Stimulated activated CD4-positive, alpha-beta T cell treated with anti-CD3 and anti-CD28 coated beads, Interleukin-12 subunit alpha, Interleukin-12 subunit beta, amount 100 ng/mL, for 48 hours (primary cell): ENCODE measurements at places on chromosomes 7 and 10.
A peak's percentile ranks its signal among the peaks of the same experiment; 100 is the strongest.

DNA sequence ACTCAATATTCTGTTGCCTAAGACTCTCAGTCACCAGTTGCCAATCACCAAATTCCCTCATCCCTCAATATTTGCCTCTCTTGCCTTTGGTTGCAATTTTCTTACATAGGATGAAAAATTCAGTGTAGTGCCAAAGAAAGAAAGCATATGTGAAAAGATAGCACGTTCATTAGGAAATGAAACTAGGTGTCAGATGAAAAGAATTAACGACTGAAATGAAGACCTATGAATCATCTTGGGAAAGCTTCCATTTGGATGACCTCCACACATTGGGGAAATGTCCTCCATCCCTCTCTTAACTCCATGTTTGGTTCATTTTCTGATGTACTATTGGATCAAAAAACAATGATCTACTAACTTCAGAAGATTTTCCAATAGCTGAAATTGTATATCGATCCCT, 145.1 kb upstream of the MEOX2 start:
- no peak for DNase-seq

GRCh38 chr10:56823849-56824248, 462.8 kb upstream of the ZWINT start:
- DNase-seq: no peak

- DNase-seq: no peak
Measured at GRCh38 chr7:39696631-39697030, 73.3 kb downstream of the RALA start.

- no peak for DNase-seq
Measured at GRCh38 chr10:102010961-102011360, 45.0 kb downstream of the ARMH3 start.

DNA sequence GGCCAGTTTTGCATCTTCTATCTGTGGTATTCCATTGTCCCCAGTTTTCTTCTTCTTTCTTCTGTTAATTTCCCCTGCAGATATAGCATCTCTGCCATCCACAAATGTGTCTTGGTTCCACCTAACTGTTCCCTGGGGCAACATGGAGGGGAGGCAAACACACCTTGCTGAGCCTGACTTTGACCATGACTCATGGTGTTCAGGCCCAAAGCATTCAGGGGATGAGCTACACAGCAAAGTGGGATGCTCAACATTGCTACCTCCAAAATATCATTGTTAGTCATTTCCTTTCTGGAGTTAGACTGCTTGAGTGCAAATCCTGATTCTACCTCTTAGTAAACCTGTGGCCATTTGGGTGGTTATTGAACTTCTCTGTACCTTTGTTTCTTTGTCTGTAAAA, 542.7 kb downstream of the LRMDA start:
- no peak for DNase-seq

- no peak for DNase-seq
Measured at GRCh38 chr7:3998060-3998459, 684.0 kb upstream of the FOXK1 start.

DNA sequence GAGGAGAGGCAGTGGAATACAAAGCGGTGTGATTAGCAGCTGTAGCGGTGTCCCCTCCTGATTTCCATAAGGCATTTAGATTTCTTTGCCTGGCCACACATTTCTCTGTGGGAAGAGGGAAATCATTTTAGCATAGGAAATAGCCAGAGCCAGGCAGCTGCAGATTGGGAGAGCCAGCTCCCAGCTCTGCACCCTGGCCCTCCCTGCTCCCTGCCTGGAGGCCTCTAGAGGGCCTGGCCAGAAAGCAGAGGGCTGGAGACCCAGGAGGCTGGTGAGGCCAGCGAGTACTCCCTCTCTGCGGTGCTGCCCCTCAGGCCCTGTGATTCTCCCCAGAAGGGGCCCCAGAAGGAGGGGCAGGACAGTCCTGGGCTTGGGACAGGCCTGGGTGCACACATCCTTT, 85.7 kb downstream of the C10orf105 start:
- DNase-seq: no peak

DNA sequence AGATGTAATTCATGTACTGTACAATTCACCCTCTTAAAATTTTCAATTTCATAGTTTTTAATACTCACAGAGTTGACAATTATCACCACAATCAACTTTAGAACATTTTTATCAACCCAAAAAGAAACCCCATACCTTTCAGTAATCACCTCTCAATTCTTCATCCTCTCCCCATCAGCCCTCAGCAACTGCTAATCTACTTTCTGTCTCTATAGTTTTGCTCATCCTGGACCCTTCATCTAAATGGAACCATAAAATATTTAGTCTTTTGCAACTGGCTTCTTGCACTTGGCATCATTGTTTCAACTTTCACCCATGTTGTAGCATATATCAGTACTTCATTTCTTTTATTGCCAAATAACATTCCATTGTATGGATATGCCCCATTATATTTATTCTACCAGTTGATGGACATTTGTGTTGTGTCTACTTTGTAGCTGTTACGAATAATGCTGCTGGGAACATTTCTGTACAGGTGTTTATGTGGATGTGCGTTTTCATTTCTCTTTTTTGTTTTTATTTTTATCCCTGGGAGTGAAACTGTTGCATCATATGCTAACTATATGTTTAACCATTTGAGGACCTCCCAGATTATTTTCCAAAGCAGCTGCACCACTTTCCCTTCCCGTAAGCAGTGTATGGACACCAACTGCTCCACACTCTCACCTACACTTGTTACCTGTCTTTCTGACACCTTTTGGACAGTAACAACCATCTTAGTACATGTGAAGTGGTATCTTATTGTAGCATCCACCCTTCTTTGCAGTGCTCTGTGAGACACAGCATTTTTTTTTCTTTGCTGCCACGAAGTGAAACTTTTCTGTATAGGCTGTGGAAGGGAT, 65.4 kb upstream of the APBB1IP start:
- no peak for DNase-seq

GRCh38 chr7:152968514-152968913, 209.0 kb downstream of the ACTR3B start:
- DNase-seq: no peak

GRCh38 chr10:127973791-127974311, 66.9 kb downstream of the PTPRE start:
- no peak for DNase-seq

- DNase-seq: no peak
Measured at GRCh38 chr7:68478326-68478725, 1119.9 kb upstream of the AUTS2 start.

DNA sequence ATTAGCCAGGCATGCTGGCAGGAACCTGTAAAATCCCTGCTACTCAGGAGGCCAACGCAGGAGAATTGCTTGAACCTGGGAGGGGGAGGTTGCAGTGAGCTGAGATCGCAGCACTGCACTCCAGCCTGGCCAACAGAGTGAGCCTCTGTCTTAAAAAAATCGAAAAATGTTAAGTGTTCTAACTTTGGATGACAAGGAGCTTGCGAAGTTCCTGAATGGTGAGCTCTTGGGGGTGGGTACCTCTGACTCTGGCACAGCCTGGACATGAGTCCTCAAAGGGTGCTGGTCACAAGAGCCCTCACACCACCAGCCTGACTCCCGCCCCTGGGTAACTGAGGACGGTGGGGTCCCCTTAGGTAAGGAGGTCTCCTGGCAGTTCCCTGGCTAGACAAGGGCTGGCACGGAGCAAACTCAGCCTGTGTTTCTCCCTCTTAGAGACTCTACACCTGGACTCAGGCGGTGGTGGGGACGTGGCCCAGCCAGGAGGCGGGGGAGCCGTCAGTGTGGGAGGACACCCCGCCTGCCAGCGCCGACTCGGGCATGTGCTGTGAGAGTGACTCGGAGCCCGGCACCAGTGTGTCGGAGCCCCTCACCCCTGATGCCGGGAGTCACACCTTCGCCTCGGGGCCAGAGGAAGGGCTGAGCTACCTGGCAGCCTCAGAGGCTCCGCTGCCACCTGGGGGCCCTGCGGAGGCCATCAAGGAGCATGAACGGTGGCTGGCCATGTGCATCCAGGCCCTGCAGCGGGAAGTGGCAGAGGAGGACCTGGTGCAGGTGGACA, 24.1 kb downstream of the AMZ1 start:
- no peak for DNase-seq

DNA sequence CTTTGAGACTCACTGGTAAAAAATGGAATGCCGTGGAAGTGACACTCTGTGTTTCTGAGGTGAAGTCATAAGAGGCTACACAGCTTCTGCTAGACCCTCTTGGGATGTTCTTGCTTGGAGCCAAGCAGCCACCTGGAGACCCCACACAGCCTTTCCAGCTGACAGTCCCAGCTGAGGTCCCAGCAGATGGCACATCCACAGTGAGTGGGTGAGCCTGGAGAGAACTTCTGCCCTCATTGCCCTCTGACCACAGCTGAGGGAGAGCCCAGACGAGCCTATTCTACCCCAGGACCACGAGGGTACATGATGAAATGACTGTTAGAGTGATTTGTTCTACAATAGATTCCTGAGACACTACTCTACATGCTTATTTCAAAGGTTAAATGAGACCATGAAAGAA, 44.3 kb downstream of the CXCL12 start:
- no peak for DNase-seq

DNA sequence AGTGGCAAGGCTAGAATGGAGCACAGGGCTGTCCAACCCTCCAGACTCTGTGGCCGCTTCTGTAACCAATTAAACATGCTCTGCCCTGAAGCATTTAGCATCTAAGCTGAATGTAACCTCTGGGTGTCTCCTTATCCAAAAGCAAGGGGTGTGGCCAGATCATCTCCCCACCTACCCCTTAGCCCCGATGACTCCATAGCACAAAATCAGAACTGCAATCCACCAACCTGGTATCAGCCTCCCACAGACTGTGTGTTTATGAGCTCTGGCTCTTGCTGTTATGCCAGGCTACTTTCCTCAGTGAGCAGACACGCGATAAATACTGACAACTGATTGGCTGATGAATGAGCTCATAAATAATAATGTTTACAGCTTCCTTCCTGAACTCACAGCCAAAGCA, 3.2 kb downstream of the FRMD4A start:
- DNase-seq: no peak

- peak; percentile 38 for DNase-seq
Measured at GRCh38 chr10:70458329-70459060, 17.0 kb upstream of the NODAL start.

GRCh38 chr7:101128040-101128834, 1.3 kb downstream of the SERPINE1 start:
- DNase-seq: no peak

- no peak for DNase-seq
Measured at GRCh38 chr7:28037220-28038010, 143.2 kb downstream of the JAZF1 start.

- DNase-seq: no peak
Measured at GRCh38 chr7:24419511-24419910, 135.5 kb downstream of the NPY start.

- DNase-seq: no peak
Measured at GRCh38 chr10:111023060-111023459, 53.8 kb upstream of the ADRA2A start.

- no peak for DNase-seq
Measured at GRCh38 chr7:133753513-133753912, 373.6 kb upstream of the LRGUK start.

DNA sequence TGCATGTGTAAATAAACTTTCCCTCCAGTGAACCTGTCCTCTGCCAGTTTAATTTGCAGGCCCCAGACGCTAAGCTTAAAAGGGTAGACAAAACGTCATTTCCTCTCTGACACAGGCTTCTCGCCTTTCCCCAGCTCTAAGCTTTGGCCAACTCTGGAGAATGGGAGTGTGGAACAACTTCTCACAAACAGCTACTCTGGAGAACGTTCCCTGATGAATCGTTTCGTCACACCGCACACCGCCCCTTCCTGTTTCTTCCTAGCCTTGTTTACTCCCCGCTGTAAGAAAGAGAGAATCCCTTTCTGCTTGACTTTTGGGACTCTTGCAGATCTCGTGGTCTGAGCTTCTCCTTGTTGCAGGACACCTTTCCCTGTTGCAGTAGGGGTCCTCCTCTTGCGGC, 564.2 kb downstream of the TCERG1L start:
- DNase-seq: no peak

DNA sequence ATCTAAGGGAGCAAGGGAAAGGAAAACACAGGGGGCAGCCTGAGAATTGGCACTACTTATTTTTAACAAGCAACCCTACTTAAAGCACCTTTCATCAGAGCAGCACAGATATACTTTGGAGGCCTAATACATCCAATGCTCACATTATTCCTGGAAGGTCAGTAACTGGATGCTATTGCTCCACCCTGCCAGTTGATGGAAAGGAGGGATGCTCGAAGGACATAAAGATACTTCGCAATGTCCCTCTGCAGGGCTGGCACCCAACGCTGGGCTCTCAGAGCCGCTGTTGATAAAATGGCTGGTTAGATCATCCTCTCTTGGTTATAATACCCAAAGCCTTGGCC, 307.9 kb upstream of the AOAH start:
- no peak for DNase-seq

GRCh38 chr10:87844837-87845623, 18.3 kb downstream of the KLLN start:
- DNase-seq: no peak
